ENCODE measurements at places on chromosomes 4 and X.

DNA sequence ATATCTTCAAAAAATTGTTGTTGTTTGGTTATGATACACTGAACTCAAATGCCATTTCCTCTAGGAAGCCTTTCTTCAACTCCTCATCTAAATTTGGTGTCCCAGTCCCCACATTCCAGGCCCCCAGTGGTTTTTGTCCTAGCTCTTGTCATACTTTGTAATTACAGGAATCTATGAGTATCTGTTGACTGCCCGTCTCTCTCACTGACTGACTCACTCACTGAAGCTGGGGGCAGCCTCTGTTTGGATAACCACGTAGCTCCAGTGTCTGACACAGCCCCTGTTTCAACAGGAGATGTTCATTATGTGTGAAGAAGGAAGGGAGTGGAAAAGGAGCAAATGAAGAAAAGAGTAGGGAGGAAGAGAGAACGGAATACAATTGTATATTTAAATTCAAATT, 284.1 kb upstream of the TENM3 start:
- no peak for DNase-seq

GRCh38 chr4:105191621-105192210, 45.0 kb downstream of the TET2 start:
- no peak for DNase-seq

- no peak for DNase-seq
Measured at GRCh38 chrX:65522739-65523372, 11.7 kb downstream of the LAS1L start.

- DNase-seq: no peak
Measured at GRCh38 chr4:39227906-39228305, 45.6 kb downstream of the WDR19 start.

GRCh38 chrX:150870487-150871340, 27.8 kb downstream of the CD99L2 start:
- DNase-seq: no peak

Measured in NCI-H748 treated with DMSO at 0.1 percent for 48 hours (cell line).